ENCODE measurements at places on chromosomes 6 and 20. TPM values are rescaled to one million over a fixed set of nuclear protein-coding genes. Genes with fewer than 3 reads are reported as not detected.

CALHM6 gene
- polyA plus RNA-seq: 209 TPM

TXLNB gene
- polyA plus RNA-seq: 2.2 TPM

STX11 gene
- 5.9 TPM for polyA plus RNA-seq

PBOV1 gene
- polyA plus RNA-seq: not detected

UNC5CL gene
- 3.0 TPM for polyA plus RNA-seq

OPRL1 gene
- 4.9 TPM for polyA plus RNA-seq

FKBP1A gene
- 209 TPM for polyA plus RNA-seq

BPIFB4 gene
- not detected for polyA plus RNA-seq

GRCh38 chr6:125346201-125346925 lies 44.6 kb upstream of the HDDC2 start:
- DNase-seq: no peak

DNA sequence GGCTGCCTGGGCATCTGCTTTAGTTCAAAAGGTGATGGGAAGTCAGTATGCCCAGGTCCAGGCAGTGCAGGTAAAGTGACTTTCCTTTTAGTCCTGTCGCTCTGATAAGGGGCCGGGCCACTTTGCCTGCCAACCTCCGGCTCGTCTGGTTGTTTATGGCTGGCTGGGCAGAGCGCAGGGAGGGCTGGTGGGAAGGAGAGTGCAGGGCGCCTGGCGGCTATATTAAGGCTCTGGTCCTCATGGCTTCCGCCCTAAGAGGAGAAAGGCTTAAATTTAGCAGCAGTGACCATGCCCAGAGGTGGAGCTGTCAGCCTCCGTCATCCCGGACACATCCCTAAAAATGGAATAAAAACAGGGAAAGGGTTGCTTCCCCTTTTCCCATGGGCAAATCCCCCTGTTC lies 14.6 kb downstream of the GATA5 start:
- no peak for DNase-seq

DNA sequence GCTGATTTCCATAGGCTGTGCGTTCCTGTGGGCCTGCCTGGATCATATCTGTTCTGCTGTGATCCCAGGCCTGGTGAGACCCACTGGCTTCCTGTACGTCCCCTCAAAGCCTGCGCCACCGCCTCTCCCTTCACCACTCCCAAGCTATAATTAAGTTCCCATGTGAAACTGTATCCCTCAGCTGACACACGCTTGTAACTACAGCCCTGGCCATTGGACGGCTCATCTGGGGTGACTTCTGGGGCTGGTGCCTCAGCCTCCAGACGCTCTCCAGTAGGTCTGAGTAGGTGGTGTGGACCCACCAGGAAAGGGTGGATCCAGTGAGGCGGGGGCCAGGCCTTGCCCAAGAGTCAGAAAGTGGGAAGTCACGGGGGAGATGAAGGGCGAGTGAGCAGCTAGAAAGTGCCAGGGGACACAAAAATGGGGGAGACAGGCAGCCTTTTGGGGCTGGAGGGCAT lies 21.0 kb downstream of the PPARD start:
- no peak for DNase-seq

GRCh38 chr6:53926505-53926904 lies 131.7 kb downstream of the LRRC1 start:
- no peak for DNase-seq

GRCh38 chr20:43508106-43508505 lies 609 bp downstream of the L3MBTL1 start:
- DNase-seq: peak; percentile 79

DNA sequence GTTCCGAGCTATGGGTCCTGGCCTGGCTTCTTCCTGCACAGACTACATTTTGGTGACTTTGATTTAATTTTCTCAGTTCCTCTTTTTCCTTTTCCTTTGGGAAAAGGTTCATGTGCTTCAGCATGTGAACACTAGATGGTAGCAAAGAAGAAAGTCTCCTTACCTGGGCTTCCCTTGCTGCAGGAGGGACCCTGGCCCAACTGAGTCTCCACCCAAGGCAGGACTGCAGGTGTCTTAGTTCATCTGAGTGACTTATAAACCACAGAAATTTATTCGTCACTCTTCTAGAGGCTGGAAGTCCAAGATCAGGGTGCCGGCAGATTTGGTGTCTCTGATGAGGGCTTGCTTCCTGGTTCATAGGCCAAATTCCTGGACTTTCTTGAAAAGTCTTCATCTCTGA lies 163.2 kb downstream of the SYCP2 start:
- DNase-seq: no peak

DNA sequence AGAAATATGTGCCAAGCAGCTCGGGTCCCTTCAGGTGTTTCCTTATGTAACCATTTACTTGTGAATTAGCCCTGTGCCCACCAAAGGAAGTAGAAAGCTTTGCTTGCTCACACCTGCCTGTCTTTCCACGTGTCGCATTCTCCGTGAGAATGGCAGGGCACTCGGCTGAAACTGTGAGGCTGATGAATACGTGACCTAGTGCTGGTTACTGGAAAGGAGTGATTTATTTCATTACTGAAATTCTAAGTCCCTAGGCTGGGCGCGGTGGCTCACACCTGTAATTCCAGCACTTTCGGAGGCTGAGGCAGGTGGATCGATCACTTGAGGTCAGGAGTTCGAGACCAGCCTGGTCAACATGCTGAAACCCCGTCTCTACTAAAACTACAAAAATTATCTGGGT lies 45.9 kb upstream of the TULP1 start:
- peak; percentile 23 for DNase-seq

DNA sequence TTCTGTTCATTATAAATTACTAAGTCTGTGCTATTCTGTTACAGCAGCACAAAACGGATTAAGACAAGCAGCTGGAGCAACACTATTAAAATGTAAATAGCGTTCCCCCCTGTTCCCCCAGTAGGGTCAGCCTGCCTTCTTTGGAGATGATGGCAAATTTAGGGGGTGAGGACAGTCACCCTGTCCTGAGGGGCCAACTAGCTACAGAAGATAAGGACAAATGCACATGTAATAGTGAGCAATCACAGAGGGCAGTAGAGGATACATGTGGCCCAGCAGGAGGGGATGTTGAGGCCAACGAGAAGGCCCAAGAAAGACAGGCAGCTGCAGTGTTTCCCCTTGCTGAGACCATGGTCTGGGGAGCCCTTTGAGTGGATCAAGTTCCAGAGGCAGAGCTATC lies 266.7 kb upstream of the CDYL start:
- DNase-seq: no peak

- no peak for DNase-seq
These were observed 228.8 kb upstream of the FAM83B start for GRCh38 chr6:54617730-54618129.

DNA sequence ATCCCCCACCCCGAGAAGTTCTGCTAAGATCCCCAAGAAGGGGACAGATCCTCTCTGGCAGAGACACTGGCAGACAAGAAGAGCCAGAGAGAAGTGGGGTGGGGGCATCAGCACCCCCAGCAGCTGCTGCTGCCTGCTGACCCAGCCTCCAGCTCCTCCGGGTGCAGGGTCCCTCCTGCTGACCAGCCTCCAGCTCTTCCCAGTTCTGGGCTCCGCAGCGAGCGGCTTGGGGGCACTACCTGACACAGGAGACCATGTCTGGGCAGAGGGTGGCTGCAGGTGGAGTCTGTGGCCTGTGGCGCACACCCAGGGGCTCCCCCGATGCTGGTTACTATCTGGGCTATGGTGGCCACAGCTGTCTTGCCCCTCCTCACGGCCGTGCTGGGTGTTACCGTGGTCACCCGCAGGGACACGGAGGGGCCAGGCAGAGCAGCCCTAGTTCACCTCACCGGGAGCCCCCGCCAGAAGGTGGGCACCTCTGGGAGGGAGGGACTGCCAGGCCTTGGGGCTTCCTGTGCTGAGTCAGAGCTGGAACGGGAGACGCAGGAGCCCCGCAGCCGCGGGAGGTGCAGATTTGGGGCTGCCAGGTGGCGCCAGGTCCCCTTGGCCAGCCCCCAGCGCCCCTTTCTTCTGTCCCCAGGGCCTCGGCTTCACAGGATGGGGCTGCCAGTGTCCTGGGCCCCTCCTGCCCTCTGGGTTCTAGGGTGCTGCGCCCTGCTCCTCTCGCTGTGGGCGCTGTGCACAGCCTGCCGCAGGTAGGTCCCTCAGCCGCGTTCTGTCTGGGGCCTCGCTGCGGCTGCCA lies 630 bp downstream of the LIME1 start:
- peak; percentile 89 for DNase-seq

DNA sequence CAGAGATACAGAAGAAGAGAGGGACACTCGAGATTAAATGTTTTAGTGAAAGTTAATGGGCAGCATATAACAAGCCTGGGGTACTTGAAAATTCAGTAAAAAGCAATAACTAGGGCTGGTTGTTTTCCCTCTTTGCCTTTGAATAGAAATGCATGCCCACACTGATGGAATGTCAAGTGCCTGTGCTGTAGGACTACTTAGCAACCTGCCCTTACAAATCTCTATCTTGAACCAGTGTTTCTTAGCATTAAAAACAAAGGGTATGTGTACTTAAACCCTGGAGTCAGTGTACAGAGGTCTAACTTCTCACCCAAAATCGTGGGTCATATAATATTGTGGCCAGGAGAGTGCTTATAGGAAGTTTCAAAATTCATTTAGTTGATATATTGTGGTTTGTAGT lies 37.1 kb downstream of the RNF144B start:
- no peak for DNase-seq

DNA sequence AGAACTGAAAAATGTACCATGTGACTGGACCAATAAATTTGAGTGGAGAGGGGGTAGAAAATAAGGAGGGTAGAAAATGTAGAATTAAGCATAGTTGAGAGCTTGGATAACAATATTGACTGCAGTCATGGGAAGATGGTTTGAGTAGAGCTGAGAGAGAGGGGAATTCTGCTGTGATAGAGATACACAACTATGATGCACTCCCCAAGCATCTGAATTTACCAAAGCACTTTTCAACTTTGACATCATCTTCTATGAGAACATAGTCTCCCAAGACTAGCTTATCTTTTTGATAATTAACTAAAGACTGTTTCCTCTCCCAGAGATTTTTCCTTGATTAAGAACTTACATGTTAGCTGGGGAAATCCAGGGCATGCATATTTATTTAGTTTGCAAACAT lies 103.1 kb downstream of the TNFRSF21 start:
- no peak for DNase-seq

- no peak for DNase-seq
These were observed 17.2 kb upstream of the ADGRF1 start for GRCh38 chr6:47059216-47059885.

- no peak for DNase-seq
These were observed 33.5 kb upstream of the RIMS4 start for GRCh38 chr20:44843876-44844275.

DNA sequence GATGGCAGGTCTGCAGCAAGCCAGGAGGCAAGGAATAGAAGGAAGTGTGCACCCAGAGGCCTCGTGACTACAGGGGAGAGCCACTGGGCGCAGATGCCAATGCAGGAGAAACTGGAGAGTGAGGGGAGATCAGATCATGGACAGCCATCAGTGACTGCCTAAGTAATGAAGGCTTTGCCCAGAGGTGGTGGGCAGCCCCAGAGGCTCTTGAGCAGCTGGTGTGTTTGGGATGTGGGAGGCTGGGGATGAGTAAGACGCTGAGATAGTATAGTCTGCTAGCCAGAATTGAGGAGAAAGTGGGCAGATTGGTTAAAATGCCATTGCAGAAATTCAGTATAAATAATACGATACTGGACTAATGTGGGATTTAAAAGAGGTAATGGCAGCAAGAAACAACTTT lies 111.9 kb downstream of the MAP3K4 start:
- no peak for DNase-seq

Data from spleen (tissue), 13 donors.